NCI-H524 (cell line): ENCODE measurements at places on chromosomes 6 and 20.
A peak's percentile ranks its signal among the peaks of the same experiment; 100 is the strongest.

- no peak for DNase-seq
Measured at GRCh38 chr6:89952686-89953085, 58.4 kb downstream of the GJA10 start.

DNA sequence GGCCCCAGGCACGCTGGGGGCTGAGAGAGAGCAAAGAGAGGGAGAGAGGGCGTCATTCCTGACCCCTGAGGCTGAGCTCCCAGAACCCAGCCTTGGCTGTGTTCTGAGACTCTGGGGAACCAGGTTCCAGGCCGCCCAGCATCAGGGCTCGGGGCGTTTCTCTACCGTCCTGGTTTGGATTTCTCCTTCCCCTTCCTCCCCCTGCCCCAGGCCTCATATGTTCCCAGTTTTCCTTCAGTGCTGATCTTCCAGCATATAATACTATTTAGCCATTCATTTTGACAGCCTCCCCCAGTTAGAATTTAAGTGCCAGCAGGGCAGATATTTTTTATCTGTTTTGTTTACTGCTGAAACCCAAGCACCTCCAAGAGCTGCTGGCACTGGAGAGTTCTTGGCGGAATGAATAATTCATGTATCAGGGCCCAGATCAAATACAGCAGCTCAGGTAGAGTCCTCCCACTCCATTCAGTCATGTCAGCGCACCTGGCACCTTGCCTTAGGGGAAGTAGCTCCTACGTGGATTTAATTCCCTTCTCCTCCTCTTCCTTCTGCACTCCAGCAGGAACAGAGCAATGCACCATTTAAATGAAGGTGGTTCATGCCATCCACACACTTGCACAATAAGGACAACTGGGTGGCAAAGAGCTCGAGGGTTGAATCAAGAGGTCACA, 23.4 kb upstream of the FRMD1 start:
- no peak for DNase-seq

DNA sequence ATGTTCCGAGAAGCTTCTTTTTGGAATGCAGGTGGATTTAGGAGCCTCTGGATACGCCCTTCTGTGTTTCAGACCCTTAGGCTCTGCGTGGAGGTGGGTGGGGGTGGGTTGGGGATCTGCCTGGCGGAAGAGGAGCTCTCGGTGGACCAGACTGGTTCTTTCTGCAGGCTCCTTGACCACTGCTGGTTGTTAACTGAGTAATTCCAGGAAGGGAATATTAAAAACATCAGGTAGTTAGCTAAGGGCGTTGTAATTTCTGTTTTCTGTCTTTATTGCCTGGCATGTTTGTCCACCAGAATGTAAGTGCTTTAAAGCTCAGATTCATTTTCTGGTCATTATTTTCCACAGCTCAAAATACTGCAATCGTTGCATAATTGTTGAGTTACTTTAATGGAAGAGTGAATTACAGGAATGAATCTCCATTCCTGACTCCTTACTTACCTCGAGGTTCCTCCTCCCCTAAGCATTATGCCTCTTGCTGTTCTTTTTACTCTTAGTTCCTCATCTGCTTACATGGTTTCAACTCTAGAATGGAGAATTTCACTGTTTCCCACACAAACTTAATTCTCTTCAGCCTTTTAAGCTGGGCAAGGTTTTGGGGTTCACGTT, 5.9 kb downstream of the CDYL start:
- no peak for DNase-seq

DNA sequence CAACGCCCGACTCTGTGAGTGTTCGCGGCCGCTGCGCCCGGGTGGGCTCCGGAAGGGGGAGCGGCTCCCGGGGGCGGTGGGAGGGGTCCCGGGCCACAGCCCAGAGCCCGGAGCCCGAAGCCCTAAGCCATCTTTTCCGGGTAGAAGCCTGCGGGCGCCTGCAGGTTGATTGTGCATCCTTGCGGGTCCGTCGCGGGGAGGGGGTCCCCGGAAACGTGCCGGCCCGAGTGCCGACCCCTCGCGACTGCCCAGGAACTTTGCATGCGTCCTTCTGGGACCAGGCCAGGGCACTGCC, 413 bp downstream of the PTPRA start:
- peak; percentile 30 for DNase-seq

DNA sequence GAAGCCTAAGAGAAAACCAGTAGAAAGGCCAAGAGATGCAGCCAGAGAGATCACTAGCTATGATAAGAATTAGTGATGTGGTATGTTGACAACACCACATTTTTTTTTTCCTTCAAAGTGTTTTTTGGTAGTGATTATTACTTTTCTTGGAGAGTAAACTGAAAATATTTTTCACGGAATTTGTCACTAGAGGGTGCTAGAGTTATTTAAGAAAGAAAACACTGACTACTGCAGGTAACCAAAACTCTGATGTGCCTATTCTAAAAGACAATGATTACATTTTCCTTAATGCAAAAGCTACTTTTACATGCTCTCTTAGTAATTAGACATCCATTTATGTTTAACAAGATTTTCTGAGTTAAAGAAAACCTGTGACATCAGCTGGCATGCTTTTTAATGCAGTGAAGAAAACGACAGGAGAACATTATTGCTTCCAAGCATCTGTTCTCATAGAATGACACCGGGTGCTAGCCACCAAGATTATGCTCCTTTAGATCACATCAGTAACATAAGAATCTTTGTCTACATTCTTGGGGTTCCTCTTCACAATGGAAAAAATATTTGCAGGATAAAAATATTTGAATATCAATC, 28.8 kb downstream of the RWDD2A start:
- DNase-seq: peak; percentile 48

DNA sequence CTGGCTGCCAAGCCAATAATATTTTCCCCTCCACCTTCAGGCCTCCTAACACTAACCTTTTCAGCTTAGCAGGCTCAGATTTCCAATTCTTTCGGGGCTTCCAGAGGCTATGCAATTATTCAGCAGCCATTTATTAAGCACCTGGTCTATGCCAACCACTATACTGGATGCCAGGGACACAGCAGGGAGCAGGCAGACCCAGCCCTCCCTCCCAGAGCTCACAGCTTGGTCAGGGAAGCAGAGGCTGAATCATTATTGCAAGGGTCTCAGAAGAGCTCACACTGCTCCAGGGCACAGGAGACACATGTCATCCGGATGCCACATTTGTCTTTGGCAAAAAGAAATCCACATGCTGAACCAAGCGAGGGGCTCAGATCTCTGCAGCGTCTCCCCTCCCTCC, 1.3 kb downstream of the BPIFB1 start:
- peak; percentile 46 for DNase-seq

DNA sequence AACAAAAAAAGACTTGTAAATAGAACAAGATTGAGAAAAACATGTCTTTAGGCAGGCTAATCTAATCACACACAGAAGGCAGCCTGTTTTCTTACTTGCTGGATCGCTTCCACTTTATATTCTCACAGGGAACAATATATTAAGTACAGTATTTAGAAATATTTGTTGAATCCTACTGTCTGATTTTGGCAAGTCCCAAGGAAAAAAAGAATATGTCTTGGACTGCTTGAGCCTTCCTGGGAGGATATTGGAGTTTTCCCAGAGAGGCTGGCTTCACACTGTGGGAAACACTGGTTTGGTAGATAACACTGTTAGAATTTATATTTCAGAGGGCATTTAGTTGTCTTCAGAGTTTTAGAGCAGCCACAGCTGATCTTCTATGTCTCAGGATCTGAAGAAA, 229.7 kb downstream of the PRL start:
- DNase-seq: no peak

DNA sequence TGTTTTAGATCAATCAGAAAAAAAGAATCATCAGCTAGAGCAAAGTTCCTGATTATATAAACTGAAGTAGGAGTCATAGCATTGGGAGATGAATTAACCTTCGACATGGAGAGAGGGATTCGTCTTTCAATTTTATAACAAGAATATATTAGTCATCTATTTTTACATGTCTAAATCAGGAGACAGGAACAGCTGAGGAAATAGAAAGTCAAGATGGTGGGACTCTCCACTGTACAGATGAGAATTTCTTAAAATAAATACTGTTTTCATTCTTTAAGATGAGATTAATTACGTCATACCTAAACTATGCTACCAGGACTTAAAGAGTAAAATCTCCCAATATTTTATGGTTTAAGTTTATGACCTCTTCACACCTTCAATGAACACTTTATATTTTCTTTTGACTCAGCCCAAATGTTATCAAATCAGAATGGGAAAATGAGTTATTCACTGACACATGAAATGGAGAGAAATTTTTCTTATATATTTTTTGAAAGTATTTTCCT, 1137.7 kb downstream of the EPHA7 start:
- DNase-seq: no peak

- no peak for DNase-seq
Measured at GRCh38 chr6:130526466-130526865, 160.6 kb downstream of the TMEM200A start.

DNA sequence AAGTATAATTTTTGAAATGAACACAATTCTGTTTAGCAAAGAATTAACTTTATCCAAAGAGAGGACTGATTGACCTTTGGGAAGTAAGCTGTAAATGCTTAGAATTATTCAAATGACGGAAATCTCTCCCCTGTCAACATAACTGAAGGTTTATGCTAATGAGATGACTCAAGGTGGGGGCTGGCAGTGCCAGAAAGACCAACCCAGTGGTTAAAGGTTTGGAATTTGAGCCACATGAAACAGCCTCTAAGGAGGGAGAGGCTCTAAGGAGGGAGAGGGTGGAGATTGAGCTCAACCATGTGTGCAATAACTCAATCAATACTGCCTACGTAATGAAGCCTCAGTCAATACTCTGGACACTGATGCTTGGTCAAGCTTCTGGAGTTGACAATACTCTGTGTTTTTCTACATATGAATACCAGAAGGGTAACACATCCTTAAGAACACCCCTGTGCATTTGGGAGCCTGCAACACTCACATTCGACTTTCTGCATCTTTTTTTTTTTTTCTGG, 123.4 kb upstream of the TENT5A start:
- no peak for DNase-seq

GRCh38 chr20:21393816-21394519, 3.4 kb downstream of the NKX2-4 start:
- DNase-seq: no peak

- DNase-seq: no peak
Measured at GRCh38 chr6:70834520-70834919, 122.3 kb downstream of the B3GAT2 start.

DNA sequence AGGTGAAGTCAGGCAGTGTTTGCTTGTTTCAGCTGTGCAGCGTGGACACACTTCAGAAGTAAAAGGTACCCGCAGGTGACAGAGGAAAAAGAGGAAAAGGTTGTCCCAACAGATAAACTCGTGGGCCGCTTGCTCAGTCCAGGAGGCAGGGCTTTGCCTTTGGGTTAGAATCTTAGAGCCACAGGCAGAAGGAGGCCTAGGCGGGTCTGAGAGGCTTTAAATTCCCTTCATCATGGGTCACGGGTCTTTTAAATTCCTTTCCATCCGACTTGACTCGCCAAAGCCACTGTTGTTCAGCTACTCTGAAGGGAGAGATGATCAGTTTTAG, 48.2 kb downstream of the AGPAT4 start:
- no peak for DNase-seq

DNA sequence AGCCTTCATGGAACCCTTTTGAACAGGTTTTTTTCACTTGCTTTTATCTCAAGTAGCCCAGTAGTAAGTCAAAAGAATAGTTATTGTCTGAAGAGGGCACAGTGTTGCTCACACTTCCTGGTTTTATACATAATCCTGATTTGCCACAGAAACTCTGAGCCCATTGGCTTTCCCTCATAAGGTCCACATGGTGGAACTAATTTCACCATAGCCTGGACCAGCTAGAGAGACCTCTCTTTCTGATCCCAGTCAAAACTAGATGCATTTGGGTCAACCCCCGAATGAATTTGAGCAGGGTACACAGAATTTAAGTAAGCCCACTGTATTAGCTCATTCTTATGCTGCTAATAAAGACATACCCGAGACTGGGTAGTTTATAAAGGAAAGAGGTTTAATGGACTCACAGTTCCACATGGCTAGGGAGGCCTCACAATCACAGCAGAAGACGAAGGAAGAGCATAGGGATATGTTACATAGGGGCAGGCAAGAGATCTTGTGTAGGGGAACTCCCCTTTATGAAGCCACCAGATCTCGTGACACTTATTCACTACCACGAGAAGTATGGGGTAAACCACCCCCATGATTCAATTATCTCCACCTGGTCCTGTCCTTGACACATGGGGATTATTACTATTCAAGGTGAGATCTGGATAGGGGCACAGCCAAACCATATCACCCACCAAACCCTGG, 6.2 kb downstream of the RWDD2A start:
- DNase-seq: no peak

DNA sequence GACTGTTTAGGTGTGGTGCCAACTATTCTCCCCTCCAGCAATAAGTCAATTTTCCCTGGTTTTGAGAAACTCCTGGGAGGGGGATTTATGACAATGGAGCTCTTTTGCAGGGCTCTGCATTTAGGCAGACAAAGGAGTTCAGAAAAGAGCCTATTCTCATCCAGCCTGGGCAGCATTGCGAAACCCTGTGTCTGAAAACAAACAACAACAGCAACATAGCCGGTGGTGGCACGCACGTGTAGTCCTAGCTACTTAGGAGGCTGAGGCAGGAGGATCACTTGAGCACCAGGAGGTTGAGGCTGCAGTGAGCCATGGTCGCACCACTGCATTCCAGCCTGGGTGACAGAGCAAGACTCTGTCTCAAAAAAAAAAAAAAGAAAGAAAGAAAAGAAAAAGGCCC, 6.4 kb downstream of the CLPS start:
- DNase-seq: no peak

DNA sequence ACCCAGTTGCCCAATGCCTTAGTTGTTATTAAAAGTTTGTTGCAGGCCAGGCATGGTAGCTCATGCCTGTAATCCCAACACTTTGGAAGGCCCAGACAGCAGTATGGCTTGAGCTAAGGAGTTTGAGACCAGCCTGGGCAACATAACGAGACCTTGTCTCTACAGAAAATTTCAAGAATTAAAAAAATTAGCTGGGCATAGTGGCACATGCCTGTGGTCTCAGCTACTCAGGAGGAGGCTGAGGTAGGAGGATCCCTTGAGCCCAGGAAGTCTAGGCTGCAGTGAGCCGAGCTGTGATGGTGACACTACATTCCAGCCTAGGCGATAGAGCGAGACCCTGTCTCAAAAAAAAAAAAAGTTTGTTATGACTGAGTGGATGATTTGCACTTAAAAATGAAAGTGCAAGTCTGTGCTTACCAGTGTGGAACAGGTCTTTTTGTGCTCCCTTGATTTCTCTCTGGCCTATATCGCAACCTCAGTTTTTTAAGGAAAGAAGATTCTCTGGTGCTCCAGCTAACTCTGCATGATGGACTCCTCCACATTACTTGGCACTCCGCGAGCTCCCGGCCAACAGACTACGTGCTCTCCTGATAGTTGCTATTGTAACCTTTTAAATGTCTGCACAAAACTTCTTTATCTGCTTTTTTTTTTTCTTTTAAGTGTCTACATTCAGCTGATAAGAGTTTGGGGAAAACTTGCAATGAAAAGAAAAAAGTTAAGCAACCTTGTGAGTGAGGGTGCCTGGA, 22.1 kb downstream of the ZKSCAN3 start:
- no peak for DNase-seq

GRCh38 chr6:1821164-1821512, 211.4 kb downstream of the FOXC1 start:
- no peak for DNase-seq

DNA sequence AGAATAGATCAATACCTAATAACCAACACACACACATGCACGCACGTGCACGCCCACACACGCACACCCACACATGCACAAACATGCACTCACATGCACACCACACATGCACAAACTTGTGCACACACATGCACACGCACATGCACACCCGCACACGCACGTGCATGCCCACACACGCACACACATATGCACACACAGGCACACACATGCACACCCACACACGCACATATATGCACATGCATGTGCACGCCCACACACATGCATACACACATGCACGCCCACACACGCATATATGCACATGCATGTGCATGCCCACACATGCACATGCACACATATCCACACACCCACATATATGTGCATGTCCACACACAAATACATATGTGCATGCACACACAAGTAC, 26.2 kb upstream of the CHRNA4 start:
- DNase-seq: no peak
